ENCODE measurements at places on chromosomes 5 and 9. TPM values are rescaled to one million over a fixed set of nuclear protein-coding genes. Genes with fewer than 3 reads are reported as not detected.

PCA3 gene
- polyA plus RNA-seq: 0.86 TPM

STKLD1 gene
- polyA plus RNA-seq: 3.5 TPM

RNF183 gene
- 1.7 TPM for polyA plus RNA-seq

RXFP3 gene
- polyA plus RNA-seq: not detected

ZNF454 gene
- polyA plus RNA-seq: not detected

TUSC1 gene
- polyA plus RNA-seq: 8.3 TPM

ADAMTS19 gene
- polyA plus RNA-seq: 2.5 TPM

PTGES gene
- not detected for polyA plus RNA-seq

KCNIP1 gene
- polyA plus RNA-seq: not detected

ELAVL2 gene
- 0.30 TPM for polyA plus RNA-seq

MOB3B gene
- 16.9 TPM for polyA plus RNA-seq

All from small intestine (tissue), 16 donors.